GM04504 (cell line): ENCODE measurements at places on chromosomes 5 and 9.
A peak's percentile ranks its signal among the peaks of the same experiment; 100 is the strongest.

DNA sequence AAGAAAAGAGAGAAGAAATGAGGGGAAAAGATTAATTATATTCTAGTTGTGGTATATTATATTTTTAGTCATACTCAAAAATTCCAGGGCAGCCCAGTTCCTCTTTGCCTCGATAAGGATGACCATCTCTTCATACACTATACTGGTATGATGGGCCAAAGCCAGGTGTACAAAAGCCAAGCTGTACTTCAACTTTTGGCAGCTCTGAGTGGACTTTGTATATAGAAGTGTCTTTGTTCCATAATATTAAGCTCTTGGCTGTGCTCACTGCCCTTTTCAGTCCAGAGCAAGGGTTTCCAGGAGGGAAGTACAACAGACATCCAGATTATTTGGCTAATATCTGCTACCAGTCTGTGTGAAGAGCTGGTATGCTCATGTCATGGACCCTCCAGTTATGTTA is 934.3 kb upstream of the CDH10 start:
- DNase-seq = no peak

- DNase-seq = no peak
Measured at GRCh38 chr9:125214186-125214585, 13.8 kb downstream of the RABEPK start.

GRCh38 chr9:134551176-134551575 is 90.4 kb upstream of the COL5A1 start:
- no peak for DNase-seq

DNA sequence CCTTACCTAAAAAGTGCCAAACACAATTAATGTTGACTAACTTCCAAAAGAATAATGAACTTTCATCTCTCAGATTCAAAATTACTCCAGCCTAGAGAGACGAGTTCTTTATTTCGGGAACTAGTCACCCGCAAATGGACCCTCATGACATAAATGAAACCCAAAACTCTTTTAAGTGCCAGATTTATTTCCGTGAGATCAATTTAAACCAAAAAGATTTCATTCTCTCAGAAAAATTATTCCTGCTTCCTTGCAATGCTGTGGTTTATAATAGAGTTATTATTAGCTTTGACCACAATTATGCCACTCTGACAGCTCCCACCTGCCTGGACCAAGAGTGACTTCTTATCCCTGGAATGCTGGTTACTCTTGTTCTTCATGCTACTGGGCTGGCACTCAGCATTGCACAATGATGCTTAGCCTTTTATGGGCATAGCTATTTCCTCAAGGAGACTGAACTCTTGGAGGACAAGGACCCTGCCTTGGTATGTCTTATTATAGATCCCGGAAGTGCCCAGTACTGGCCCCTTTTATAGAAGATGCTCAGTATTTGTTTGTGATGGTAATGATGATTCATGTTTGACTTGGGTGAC is 183.5 kb downstream of the SNX18 start:
- DNase-seq = peak; percentile 80

DNA sequence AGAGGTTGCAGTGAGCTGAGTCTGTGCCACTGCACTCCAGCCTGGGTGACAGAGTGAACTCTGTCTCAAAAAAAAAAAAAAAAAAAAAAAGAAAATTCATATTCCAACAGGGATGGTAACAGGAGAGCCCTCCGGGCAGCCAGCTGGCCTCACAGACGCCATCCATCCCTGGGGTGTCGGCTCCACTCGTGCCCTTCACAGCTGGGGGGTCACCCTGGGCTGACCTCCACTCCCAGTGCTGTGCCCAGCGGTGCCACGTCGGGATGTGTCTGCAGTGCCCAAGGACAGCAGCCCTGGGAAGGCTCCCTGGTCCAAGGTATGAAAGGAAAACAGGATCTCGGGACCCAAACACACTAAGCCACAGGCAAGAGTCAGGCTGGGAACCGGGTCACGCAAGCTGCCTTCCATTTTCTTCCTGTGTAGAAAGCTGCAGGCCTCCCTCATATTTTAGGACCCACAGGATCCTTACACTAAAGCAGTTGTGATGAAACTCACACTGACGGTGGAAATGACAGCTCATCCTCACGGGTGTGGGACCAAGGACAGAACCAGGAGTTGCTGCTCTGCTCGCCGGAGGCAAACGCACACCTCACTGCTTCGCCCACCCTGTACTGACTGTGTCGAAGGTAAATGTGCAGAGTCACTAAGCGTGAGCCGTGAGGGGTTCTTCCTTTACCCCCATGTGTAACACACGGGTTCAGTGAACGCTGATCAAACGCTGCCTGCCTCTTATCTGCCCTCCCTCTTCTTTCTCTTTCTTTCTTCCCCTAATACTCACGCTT is 5.3 kb downstream of the SLC12A7 start:
- no peak for DNase-seq

- DNase-seq = no peak
Measured at GRCh38 chr9:17600962-17601593, 22.2 kb downstream of the SH3GL2 start.

DNA sequence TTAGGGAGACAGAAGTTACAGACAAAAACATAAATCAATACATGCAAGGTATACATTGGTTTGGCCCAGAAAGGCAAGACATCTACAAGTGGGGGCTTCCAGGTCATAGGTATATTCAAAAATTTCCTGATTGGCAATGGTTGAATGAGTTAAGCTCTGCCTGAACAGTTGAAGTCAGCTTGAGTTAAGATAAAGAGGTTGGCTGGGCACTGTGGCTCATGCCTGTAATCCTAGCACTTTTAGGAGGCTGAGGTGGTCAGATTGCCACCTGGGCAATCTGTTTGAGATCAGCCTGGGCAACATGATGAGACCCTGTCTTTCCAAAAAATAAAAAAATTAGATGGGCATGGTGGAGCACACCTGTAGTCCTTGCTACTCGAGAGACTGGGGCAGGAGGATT is 16.3 kb downstream of the TMC1 start:
- DNase-seq = no peak

DNA sequence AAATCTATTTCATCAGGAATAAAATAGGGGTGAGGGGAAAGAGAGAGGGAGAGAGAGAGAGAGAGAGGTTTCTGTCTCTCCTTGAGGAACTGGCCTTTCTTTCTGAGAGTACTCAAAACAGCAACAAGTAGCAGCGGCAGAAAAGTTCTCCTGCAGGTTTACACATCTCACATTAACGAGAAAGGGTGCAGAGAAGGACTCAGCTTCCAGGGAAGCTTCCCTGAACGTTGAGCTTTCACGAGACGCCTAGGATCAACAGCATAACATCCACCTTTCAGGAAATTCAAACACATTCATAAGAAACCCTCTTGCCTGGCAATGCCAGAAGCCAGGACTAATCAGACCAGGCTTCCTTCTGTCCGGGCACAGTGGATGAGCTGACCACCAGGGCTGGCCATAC is 162.9 kb downstream of the ZDHHC21 start:
- DNase-seq = no peak
